Left colon (tissue), 2 donors: ENCODE measurements at places on chromosomes 2 and 18.

DNA sequence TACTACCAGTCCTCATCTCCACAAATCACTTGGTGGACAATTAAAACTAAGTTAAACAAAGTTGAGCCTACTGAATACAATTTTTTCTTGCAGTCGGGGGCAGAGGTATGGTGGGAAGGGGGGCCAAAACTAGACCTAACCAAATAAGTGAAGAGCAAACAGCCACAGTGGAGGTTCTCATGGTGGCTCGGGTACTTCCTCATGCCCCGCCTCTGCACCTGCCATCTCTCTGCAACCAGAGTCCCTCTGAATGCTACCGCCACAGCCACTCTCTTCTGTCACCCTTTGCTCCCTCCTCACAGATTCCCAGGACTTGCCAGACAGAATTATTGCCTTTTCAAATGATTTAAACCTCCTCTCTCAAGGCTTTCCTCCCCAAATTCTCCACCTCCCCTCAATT is 204.2 kb downstream of the TMEM247 start:
- no peak for DNase-seq

- no peak for DNase-seq
These were observed 11.7 kb downstream of the LYPD6B start for GRCh38 chr2:149050188-149050587.

DNA sequence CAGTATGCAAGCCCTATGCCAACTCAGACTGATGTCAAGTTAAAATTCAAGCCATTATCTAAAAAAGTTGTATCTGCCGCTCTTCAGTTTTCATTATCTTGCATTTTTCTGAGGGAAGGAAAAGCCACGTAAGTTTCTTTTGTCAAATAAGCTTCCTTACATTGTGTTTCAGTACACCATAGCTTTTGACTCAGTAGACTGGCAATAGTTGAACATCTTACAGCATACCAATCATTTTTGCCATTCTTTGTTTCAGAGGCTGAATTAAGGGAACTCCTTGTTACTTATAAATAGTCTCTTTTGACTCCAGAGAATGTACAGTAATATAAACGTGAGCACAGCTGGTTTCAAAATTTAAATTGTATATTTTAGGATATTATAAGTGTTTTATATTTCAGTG is 120.6 kb downstream of the EHBP1 start:
- no peak for DNase-seq

- DNase-seq = no peak
These were observed 94.7 kb upstream of the EFEMP1 start for GRCh38 chr2:56018267-56018666.

DNA sequence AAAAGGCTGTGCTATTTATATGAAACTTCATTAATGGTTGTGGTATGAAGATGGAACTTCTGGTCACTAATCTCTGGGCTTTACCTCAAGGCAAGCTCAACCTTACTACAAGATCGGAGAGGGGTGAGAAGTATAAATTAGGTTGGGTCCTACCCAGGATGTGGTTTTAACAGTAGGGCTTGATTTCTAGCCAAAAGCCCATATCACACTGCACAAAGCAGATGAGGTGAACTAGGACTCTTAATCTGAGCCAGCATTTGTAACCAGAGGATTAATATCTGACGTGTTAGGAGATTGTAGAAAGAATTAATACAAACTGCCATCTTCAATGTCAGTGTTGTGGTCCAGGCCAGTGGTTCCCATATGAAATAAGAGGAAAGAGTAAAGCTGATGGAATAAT is 86.4 kb upstream of the RGPD4 start:
- no peak for DNase-seq

GRCh38 chr2:168192839-168193616 is 54.4 kb downstream of the STK39 start:
- DNase-seq = peak; percentile 39

DNA sequence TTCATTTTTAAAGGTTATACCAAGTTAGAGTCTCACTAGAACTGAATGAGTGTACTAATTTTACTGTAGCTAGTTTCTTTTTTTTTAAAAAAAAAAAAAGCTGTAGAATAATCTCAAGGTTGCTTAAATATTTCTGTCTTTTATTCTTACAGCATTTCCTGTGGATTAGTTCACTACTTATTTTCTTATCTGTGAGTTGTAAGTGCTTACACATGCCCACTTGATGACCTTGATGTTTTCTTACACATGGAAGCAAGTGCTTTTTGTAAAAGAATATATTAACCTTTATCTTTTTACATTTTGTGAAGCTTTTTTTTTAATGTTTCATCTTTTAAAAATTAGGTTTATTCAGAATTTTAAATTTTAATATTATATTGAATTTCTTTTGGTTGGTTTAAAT is 57.8 kb downstream of the MSH2 start:
- DNase-seq = no peak

GRCh38 chr18:33751613-33752221 is 173.7 kb downstream of the ASXL3 start:
- no peak for DNase-seq

GRCh38 chr2:161386228-161386824 is 29.8 kb upstream of the TBR1 start:
- DNase-seq = no peak

- no peak for DNase-seq
These were observed 13.0 kb downstream of the AQP12A start for GRCh38 chr2:240704651-240705050.

DNA sequence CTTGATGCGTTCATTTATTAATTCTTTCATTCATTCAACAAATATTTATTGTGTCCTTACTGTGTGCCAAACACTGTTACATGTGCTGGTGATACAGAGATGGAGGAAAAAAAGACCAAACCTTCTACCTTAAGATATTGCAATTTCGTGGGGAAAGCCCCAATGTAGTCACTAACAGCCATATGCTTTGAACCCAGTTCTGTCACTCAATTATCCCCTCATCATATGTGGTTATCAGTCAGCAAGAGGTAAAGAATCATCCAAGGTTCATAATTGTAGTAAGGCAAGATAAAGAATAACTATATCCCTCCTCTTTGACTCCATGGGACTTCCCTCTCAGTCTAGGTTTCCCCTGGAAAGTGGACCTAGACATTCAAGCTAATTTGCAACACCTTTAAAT is 1185.6 kb upstream of the CELF4 start:
- no peak for DNase-seq

GRCh38 chr18:45850021-45850420 is 24.5 kb downstream of the SIGLEC15 start:
- no peak for DNase-seq

DNA sequence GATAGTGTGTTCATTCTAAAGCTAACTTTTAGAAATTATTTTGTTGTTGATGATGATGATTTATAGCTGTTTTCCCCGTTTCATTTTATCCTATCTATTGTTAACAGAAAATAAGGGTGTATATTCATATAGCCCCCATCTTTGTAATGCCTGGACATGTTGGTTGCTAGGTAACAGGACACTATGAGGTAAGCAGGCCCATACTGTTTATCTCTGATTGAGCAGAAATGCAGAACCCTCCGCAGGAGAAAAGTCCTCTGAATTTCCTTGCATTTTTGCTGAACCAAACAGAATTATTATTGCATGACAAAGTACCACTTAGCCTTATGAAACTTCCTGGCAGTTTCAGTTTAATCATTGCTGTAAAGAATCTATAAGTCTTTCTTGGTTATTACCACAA is 339.4 kb downstream of the DCC start:
- DNase-seq = no peak

GRCh38 chr2:220041447-220041846 is 414.0 kb downstream of the SLC4A3 start:
- DNase-seq = no peak

DNA sequence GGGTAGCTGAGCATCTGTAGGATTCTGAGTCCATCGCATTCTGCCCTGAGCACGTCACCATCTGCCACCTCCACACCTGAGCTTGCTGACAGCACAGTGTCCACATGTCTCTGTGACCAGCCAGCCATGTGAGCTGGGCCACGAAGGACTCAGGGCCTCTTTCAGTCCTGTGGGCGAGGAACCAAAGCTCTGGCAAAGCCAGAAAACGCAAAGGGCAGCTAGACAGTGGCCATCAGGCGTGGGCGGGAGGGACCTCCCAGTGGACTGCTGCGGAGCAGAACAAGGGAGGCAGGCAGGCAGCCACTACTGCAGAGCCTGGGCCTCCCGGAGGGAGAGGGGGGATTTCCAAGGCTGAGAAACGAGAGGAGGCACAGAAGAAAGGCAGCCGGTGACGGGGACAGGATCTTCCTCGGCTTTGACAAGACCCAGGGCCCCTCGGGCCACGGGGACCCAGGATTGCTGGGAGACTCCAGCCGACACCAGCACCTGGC is 274.6 kb upstream of the SALL3 start:
- no peak for DNase-seq

GRCh38 chr2:100413571-100413970 is 3.9 kb downstream of the CHST10 start:
- DNase-seq = no peak

GRCh38 chr18:78659748-78660147 is 319.9 kb upstream of the SALL3 start:
- no peak for DNase-seq

GRCh38 chr18:23816740-23817139 is 127.5 kb downstream of the LAMA3 start:
- peak; percentile 28 for DNase-seq

DNA sequence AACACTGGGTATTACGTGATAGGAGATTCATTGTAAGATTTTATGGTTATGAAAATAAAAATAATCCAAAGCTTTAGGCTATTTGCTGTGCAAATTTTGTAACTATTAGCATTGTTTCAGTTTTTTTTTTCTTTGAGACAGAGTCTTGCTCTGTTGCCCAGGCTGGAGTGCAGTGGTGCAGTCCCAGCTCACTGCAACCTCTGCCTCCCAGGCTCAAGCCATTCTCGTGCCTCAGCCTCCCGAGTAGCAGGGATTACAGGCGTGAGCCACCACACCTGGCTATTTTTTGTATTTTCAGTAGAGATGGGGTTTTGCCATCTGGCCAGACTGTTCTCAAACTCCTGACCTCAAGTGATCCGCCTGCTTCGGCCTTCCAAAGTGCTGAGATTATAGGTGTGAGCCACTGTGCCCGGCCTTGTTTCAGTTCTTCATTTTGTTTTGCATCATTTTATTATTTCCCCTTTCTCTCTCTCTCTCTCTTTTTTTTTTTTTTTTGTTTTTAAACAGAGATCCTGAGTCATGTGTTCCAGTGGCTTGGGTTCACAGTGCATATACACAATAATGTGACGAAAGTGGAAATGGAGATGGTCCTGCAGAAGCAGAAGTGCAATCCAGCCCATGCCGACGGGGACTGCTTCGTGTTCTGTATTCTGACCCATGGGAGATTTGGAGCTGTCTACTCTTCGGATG is 25.8 kb downstream of the CASP10 start:
- DNase-seq = peak; percentile 38

DNA sequence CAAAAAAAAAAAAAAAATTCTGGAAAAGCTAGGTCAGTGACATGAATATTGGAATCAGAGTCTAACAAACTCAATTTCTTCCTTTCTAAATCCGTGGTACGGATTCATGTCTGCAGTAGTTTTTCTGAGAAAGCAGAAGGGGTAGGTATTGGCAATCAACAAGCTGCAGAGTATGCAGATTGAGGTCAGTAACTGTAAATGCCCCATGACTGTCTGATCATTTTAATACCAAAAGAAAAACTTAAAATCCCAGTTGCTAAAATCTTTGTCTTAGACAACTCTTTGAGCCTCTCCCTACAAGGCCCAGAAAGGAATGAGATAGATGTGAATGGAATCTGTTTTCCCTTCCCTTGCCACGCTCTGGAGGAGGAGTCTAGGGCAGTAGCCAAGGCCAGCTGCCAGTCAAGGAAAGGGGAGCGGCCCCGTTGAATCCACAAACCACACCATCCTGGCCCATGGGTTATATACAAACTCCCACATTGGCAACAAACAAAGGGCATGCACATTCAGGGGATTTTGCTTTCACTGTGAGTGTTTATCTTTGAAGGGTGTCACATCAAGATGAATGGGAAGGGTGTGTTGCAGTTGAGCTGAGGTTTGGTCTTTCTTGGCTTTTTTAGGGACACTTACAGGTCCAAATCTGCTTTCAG is 6.1 kb upstream of the CASP8 start:
- DNase-seq = peak; percentile 51

DNA sequence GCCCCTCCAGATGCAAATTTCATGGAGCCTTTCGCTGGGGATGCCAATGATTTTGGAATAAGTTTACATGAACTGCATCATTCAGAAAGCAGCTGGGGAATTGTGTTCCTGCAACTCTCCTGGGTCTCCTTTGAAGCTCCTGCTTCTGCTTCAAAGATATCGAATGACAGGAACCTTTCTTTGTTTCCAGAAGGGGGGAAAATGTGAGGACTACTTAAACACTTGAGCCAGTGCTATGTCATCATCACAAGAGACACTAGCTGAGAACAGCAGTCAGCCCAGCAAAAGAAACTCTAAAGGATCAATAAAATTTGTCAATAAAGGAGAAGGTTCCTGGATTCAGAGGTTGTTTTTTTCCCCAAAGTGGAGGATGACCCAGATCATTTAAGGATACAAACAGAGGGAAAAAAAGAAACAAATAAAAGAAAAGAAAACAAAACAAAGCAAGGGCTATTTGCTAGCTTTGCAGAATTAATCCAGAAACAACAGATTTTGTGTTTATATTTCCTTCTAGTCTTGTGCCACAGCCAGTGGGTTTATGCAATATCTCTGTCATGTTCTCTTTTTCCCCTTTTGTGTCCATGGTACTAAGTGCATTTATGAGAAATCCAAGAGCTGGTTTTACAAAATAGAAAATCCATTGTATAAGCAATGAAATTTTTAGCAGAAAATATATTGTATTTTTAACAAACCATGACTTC is 463.7 kb downstream of the CDH2 start:
- no peak for DNase-seq

GRCh38 chr2:180366481-180366880 is 359.4 kb upstream of the CWC22 start:
- DNase-seq = no peak

DNA sequence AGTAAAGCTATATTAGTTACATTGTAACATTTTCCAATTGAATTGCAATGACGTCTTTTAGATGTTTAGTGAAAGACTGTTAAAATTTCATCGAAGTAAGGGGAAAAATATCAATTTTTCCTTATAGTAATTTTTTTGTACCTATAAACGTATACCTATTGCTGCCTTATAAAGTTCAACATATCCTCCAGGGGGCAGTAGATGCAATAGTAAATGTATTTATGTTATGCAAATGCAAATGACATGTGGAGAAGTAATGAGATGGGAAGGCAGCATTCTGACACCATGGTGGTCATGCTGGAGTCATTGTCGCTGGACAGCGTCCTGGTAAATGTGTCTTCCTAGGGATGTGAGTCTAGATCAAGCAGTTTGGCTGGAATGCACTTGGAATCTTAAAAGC is 38.7 kb downstream of the MSTN start:
- no peak for DNase-seq

GRCh38 chr2:8064603-8065002 is 617.3 kb upstream of the ID2 start:
- no peak for DNase-seq

GRCh38 chr2:241977557-241978300 is 108.2 kb downstream of the RTP5 start:
- DNase-seq = no peak
